ENCODE measurements at places on chromosomes 11 and 22.

- peak overlapping the region; percentile 18 for H3K27ac ChIP-seq
- H3K4me3 ChIP-seq = no peak overlapping the region
- H3K4me1 ChIP-seq = peaks cover 16% of the 10 kb centered on the region
- no peaks in the 10 kb centered on the region for H3K36me3 ChIP-seq
Observed at GRCh38 chr22:30486661-30487115, 14.9 kb upstream of the SEC14L3 start.

DNA sequence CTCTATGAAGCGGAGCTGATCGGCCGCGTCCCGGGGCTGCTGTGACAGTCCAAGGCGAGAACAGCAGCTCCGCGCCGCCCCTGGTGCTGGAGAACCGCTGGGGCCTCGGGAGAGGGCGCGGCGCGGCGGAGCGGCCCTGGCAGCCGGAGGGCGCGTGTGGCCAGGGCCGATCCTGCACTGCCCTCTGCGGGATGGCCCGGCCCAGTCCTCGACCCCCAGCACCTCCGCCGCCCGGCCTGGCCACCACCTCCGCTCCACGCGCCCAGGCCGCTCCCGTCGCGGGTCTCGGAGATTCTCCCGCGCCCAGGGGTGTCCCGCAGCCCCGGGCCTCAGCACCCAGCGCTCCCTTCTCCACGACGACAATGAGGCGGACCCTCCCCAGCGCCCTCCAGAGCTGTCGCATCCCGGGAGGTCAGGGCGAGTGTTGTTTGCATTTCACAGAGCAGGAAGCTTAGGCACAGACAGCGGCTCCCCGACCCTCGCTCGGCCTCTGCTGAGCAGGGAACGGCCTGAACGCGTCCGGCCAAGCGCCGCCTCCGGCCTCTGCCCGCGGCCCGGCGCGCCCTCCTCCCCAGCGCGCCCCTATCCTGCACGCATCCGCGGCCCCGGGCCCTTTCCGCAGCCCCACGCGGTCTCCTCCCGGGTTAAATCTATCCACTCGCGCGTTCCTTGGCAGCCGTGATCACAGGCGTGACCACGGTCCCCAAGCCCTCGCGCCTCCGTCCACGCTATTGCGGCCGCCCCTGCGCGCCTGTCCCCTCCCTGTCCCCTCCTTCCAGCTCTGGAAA lies 109.7 kb downstream of the WNT7B start:
- H3K4me1 ChIP-seq = peaks cover 18% of the 10 kb centered on the region
- H3K36me3 ChIP-seq = peaks cover 26% of the 10 kb centered on the region
- H3K27ac ChIP-seq = no peak overlapping the region
- no peak for DNase-seq
- no peak overlapping the region for H3K4me3 ChIP-seq

DNA sequence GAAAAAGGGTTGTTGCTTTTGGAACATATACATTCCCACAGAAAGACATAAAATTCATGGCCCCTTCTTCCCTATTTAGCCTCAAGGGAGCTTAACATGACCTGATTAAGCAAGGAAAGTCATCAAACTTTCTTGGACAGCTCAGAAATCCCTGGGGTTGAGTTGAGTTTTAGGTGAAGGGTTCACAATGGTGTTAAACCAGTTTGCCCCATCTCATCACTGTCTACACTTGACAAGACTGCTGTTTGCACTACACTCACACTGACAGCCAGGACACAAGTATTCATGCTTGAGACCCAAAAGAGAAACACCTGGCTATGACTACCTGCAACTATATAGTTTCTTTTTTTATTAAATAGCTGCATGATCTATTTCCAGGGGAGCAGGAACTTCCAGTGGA lies 209.8 kb upstream of the TMEM45B start:
- no peaks in the 10 kb centered on the region for H3K27me3 ChIP-seq
- no peak overlapping the region for H3K4me3 ChIP-seq
- no peak overlapping the region for H3K27ac ChIP-seq
- no peak for DNase-seq

- peak overlapping the region; percentile 37 for H3K27ac ChIP-seq
- no peaks in the 10 kb centered on the region for H3K27me3 ChIP-seq
- peaks cover 15% of the 10 kb centered on the region for H3K36me3 ChIP-seq
- no peak for DNase-seq
- H3K4me1 ChIP-seq = peaks cover 11% of the 10 kb centered on the region
Observed at GRCh38 chr22:41799486-41800347, 762 bp upstream of the CCDC134 start.

Measured in Calu3 (cell line).